A549 treated with AZD2906 at 1 μM for 4 hours (cell line): ENCODE measurements at places on chromosomes 5 and 9. TPM values are rescaled to one million over a fixed set of nuclear protein-coding genes. Genes with fewer than 3 reads are reported as not detected.

Gene PDE6A
- 0.22 to 0.37 TPM (median 0.29 TPM) in 5 replicates for total RNA-seq

Gene EPB41L4B
- 26.1 to 29.4 TPM (median 26.8 TPM) in 5 replicates for total RNA-seq

Gene DNAH5
- 1.5 to 2.5 TPM (median 1.9 TPM) in 5 replicates for total RNA-seq

Gene PHYHD1
- total RNA-seq, result 0.20 to 0.33 TPM (median 0.25 TPM) in 5 replicates

Gene SCAI
- total RNA-seq, result 1.3 to 1.7 TPM (median 1.4 TPM) in 5 replicates

Gene SPATA31A3
- not detected in 5 replicates for total RNA-seq
